ENCODE measurements at places on chromosomes 4 and X.

DNA sequence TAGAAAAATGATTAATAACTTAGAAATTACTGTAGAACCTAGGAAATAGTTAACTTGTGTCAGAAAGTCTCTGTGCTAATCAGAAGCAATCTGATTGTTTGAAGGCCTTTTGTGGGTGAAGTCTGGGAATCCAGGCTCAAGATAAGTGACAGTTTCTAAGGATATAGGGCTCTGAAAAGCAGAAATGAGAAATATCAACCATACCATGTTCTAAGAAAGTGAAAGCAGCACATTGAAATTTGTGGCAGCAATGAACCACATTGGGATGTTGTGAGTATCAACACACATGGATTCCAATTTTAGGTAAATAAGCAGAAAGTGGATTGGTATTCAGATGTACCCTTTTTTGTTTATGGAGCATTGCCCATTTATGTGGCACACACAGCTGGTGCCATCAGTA, 464.6 kb downstream of the IL15 start:
- no peak for DNase-seq

GRCh38 chr4:74793757-74794381, 454 bp downstream of the BTC start:
- peak; percentile 0 for DNase-seq

- no peak for DNase-seq
Measured at GRCh38 chr4:76802236-76803021, 95.5 kb downstream of the SOWAHB start.

GRCh38 chr4:3046162-3046561, 28.2 kb downstream of the HTT-AS start:
- no peak for DNase-seq

DNA sequence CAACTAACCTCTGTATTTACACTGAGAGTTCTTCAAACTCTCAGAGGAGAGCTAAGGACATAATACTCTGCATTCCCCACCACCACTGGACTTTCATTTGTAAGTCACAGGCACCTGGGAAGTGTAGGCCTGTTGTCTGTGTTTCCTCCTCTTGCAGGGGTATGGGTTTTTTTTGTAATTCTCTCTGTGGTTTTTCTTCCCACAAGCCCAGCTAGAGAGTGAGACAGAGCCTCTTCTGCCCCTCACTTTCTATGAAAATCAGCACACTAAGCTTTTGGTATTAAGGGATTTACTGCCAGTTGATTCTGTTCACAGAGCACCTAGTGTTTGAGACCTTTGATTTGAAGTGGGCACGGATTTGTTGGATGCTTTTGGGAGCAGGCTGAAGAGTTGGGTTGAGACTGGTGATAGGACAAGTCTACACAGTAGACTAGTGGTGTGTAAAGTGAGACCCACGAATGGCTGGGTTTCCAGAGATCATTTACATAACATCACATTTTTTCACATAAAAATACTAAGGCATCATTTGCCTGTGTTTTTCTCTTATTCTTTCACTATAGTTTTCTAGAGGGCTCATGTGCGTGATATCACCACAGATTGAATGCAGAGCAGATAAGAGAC, 28.9 kb upstream of the WDR17 start:
- DNase-seq: no peak

Measured in activated CD4-positive, alpha-beta T cell treated with anti-CD3 and anti-CD28 coated beads, Interleukin-2, amount 50 U/mL, for 1 hour (primary cell).